ENCODE measurements at places on chromosomes 2 and 18.

GRCh38 chr18:13258921-13259320 lies 40.4 kb downstream of the LDLRAD4 start:
- DNase-seq = no peak

- no peak for DNase-seq
Observed at GRCh38 chr2:12163866-12164265, 417.4 kb downstream of the LPIN1 start.

GRCh38 chr2:80291656-80292055 lies 12.9 kb downstream of the LRRTM1 start:
- no peak for DNase-seq

GRCh38 chr2:28129955-28130695 lies 239.6 kb downstream of the BABAM2 start:
- DNase-seq = no peak

DNA sequence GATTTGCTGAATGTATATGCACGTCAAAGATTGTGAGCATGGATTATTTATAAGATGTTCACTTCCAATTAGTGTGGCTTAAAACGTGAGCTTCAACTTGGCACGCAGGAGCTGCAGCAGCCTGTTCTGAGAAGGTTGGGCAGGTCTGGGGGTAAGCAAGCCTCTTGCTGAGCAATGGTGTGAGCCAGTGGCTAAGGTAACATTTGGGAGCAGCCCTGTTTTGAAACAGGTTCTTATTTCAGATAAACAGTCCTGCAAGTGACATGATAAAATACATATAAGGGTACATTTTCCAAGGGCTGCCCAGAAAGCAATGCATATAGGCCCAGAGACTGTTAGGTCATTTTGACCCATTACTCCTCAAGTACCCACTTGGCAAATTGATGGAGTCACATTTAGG lies 415.3 kb downstream of the ZNF521 start:
- no peak for DNase-seq

GRCh38 chr2:216308576-216308975 lies 63.7 kb downstream of the MARCHF4 start:
- no peak for DNase-seq

- DNase-seq = no peak
Observed at GRCh38 chr2:57758686-57759085, 287.9 kb upstream of the VRK2 start.

- no peak for DNase-seq
Observed at GRCh38 chr2:199462347-199462955, 4.7 kb upstream of the SATB2 start.

DNA sequence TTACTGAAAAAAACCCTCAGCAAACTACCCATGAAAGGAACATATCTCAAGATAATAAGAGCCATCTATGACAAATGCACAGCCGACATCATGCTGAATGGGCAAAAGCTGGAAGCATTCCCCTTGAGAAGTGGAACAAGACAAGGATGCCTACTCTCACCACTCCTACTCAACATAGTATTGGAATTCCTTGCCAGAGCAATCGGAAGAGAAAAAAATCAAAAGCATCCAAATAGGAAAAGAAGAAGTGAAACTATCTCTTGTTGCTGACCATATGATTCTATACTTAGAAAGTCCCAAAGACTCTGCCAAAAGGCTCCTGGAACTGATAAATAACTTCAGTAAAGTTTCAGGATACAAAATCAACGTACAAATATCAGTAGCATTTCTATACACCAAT lies 40.6 kb upstream of the MSTN start:
- DNase-seq = no peak

DNA sequence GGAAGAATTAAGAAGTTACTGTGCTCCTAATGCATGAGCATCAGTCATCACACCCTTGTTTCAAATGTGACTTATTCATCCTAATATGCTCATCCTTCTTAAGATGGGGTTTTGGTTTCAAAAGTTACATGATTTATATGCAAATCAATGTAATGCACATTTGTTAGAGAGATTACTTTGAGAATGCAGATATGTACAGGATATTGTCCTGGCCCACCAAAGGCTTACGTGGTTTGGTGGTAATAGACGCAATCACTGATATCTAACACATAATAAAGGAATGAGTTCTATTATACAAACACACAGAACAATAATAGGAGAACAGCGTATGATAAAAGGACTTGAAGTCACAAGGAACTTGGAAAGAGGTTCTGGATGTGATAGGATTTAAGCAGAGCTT lies 11.1 kb upstream of the COL5A2 start:
- DNase-seq = no peak

GRCh38 chr18:39313992-39314391 lies 1748.4 kb upstream of the CELF4 start:
- DNase-seq = no peak
